ENCODE measurements at places on chromosomes 6 and 20.

GRCh38 chr20:9555781-9556180 lies 41.4 kb downstream of the LAMP5 start:
- no peak for DNase-seq

- peak; percentile 75 for DNase-seq
Measured at GRCh38 chr20:3218307-3218988, 9.2 kb downstream of the ITPA start.

- no peak for DNase-seq
Measured at GRCh38 chr6:170018422-170018935, 267.1 kb downstream of the ERMARD start.

- DNase-seq: no peak
Measured at GRCh38 chr20:38723017-38723847, 1.1 kb upstream of the SLC32A1 start.

GRCh38 chr6:132484680-132485018 lies 28.3 kb downstream of the STX7 start:
- DNase-seq: no peak

DNA sequence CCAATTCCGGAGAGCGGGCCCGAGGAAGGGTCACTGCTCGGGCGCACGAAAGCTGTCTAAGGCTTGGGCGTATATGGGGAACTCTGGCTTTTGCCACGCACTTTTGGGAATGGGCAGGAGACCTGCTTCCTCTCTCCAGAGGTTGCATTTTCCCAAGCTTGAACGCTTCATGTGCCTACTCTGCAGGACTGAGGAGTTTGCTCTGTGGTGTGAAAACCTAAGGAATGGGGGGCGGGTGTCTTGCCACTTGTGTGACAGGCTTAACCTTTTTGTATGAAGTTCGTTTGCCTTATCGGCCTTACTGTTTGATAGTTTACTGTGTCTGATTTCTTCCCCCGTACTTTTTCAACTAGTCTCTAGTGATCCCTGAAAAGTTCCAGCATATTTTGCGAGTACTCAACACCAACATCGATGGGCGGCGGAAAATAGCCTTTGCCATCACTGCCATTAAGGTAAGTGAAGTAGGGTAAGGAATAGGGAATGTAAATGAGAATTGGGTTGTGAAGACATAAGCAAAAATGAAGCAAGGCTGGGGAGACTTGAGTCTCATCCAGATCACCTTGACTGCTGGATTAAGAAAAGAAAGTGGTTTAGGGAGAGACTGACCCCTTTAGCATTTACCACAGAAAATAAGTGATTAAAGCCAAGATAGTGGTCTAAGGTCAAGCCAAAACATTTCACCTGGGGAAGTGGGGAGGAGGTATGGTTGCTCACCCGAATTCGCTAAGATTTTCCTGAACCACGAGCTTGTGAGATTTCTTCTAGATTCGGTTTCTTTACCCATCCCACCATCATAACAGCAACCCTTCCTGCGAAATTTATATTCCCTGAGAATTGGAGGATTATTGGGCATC lies 627 bp downstream of the RPS18 start:
- DNase-seq: no peak

DNA sequence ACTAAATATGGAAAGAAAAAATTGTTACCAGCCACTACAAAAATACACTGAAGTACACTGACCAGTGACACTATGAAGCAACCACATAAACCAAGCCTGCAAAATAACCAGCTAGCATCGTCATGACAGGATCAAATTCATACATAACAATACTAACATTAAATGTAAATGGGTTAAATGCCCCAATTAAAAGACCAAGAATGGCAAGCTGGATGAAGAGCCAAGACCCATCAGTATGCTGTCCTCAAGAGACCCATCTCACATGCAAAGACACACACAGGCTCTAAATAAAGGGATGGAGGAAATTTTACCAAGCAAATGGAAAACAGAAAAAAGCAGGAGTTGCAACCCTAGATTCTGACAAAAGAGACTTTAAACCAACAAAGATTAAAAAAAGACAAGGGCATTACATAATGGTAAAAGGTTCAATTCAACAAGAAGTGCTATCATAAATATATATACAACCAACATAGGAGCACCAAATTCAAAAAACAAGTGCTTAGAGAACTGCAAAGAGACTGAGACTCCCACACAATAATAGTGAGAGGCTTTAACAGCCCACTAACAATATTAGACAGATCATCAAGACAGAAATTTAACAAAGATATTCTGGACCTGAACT lies 104.8 kb downstream of the HACE1 start:
- no peak for DNase-seq
